Neuronal stem cell (in vitro differentiated cells): ENCODE measurements at places on chromosomes 13 and 19.

GRCh38 chr13:51241720-51242119 is 19.5 kb downstream of the FAM124A start:
- DNase-seq = no peak

GRCh38 chr13:20080377-20081164 is 80.3 kb downstream of the GJA3 start:
- no peak for DNase-seq

- DNase-seq = no peak
Measured at GRCh38 chr13:110677731-110678545, 28.0 kb downstream of the CARS2 start.

- DNase-seq = no peak
Measured at GRCh38 chr13:98236197-98236596, 59.1 kb upstream of the RNF113B start.

DNA sequence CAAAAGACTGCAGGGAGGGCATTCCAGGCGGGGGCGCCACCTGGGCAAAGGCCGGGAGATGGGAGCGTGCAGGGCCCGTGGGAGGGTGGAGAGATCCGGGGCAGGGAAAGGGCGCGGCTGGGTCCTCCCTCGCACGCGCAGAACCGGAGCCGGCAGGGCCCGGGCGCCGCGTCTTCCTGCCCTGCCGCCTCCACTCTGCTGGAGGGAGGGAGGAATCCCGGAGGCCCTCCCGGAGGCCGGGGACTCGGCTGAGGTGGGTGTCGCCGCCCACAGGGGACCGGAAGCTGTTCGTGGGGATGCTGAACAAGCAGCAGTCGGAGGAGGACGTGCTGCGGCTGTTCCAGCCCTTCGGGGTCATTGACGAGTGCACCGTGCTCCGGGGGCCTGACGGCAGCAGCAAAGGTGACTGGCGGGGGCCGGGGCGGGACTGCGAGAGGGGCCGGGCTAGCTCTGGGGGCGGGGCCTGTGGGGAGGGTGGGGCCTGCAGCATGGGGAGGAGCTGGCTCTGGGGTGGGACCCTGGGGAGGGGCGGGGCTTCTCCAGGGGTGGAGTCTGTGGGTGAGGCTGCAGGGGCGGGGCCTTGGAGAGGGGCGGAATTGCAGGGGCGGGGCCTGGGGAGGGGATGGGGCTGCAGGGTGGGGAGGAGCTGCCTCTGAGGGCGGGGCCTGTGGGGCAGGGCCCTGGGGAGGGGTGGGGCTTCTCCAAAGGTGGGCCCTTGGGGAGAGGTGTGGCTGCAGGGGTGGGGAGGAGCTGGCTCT is 51.3 kb downstream of the CELF5 start:
- DNase-seq = peak; percentile 91

DNA sequence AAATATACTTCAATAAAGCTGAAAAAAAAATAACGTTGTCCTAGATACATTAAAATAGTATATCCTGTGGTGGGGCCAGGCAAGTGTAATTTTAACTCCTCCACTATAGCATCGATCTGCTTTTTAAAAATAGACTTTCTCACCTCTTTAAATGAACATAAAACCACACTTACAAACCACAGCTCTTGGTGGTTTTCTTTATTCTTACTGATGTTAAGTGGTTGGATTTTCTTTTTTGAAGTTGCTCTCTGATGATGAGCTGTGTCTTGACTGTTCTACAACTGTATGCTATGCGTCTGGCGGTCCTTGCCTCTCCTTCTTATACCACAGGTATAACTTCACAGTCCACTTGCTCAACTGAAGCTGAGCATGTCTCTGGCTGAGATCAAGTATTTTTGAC is 721.5 kb upstream of the KLHL1 start:
- no peak for DNase-seq

- DNase-seq = no peak
Measured at GRCh38 chr19:6204866-6205723, 69.6 kb downstream of the ACSBG2 start.

- no peak for DNase-seq
Measured at GRCh38 chr13:110421696-110422385, 114.8 kb downstream of the COL4A2 start.

- DNase-seq = no peak
Measured at GRCh38 chr13:20401531-20401930, 124.1 kb downstream of the CRYL1 start.

- DNase-seq = no peak
Measured at GRCh38 chr13:37226971-37227370, 121.5 kb upstream of the CSNK1A1L start.

GRCh38 chr13:73278186-73278585 is 219.4 kb downstream of the KLF5 start:
- no peak for DNase-seq

DNA sequence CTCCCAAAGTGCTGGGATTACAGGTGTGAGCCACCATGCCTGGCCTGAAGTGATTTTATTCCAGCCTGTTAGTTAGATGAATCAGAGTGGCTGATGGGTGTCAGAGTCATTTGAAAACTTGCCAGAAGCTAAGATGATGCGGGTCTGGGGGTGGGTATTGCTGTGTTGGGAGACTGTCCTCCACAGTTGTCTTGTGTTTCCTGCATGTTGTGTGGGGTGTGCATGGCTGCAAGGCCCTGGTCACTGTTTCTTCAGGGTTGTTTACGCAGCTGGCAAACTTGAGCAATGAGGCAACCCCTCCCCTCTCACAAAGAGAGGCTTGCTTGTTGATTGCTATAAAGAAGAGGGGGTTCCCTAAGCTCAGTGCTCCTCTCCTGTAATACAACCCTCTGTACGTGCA is 71.8 kb downstream of the TRPM4 start:
- no peak for DNase-seq

- DNase-seq = no peak
Measured at GRCh38 chr13:21929400-21929799, 258.5 kb downstream of the FGF9 start.
